ENCODE measurements at places on chromosomes 6 and 20.

GRCh38 chr20:62651285-62652021, 9.2 kb downstream of the SLCO4A1 start:
- DNase-seq: no peak

- no peak for DNase-seq
Measured at GRCh38 chr20:63501818-63502670, 3.2 kb upstream of the EEF1A2 start.

- no peak for DNase-seq
Measured at GRCh38 chr6:74113901-74114300, 417.9 kb downstream of the CD109 start.

GRCh38 chr6:121510568-121511177, 75.2 kb downstream of the GJA1 start:
- no peak for DNase-seq

DNA sequence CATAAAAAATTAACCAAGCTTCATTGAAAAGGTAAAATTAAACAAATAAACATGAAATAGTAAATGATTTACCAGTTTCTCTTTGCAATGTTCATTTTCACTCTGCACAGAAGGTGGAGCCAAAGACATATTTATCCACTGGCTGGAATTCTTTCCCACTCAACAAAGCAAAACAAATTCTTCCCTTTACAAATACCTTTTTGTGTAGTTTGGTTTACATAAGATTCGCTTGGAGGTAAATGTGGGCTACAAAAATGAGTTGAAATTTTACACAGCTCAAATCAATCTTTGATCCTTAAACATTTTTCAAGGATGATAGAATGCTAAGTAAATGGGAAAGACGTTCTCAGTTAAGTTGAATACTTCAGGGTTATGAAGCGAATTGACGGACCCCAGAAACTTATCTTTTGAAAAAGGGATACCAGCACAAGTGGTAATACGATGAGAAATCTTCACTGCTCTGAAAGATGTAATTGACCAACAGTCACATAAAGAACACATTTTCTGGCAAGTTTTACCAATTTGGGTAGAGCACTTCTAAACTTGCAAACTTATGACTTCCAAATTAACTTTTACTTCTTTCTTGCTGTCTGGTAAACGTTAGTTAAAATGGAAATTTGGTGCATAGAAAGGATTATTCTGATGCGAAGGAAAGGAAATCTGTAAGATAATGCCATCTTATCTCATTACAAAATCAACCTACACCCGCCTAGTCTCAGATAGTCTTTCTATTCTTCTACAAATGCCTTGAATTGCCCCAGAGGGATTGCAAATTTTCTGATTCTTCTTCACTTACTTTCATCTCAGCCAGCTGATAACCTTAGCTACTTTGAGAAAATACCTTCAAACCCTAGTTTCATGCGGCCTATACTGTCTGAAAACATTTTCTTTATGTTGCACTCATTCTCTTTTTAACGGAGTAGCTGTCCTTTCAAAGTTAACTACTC, 4.7 kb upstream of the GJA1 start:
- no peak for DNase-seq

DNA sequence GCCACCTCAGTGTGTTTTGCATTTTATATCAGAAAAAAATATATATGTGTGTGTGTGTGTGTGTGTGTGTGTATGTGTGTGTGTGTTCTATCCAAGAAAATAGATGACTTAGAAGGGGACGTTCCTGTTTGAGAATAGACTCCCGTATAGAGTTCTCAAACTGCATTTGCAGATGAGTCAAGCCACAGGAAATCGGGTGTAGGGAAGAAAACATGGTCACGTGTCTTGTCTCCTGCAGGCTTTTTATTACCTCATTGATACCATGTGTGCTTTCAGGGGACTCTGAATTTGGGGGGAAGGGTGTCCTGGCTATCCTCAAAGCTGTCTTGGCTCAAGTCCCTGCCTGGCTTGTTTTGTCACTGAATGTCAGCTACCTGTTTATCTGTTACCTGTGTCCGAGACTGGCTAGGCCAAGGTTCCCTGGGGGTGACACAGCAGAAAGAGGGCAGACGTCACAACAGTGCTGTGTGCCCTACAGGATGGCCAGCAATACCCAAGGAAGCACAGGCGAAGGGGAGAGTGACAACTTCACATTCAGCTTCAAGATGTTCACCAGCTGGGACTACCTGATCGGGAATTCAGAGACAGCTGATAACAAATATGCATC, 55.7 kb upstream of the NOP56 start:
- DNase-seq: peak; percentile 18

All from fibroblast of skin of left quadriceps (primary cell).